ENCODE measurements at places on chromosomes 7 and 10. TPM values are rescaled to one million over a fixed set of nuclear protein-coding genes. Genes with fewer than 3 reads are reported as not detected.

GIMAP2 gene
- total RNA-seq: 3.1 TPM

NPC1L1 gene
- total RNA-seq: not detected

FAM25C gene
- not detected for total RNA-seq

GNAI1 gene
- total RNA-seq: 77.9 TPM

CHCHD3 gene
- total RNA-seq: 50.8 TPM

ANXA8L1 gene
- total RNA-seq: not detected

Data from cerebellum (tissue), 4 donors.